ENCODE measurements at places on chromosomes 12 and 14.

DNA sequence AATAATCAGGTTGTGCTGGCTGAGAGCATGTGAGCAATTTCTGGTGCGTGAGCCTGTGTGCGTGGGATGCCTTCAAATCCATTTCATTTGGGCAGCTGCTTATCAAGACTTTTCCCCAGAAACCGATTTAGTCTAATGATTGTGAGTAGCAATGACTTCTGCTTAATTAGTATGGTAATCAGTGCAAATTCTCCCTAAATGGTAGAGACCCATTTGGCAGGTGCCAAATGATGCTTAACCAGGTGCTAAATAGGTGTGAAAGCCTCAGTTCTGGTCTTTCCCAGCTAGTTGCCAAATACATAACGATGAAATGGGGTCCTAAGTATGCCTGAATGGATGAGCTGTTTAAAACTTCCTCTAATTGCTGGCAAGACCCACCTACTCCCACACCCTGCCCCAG, 248.4 kb upstream of the CCDC196 start:
- no peak for DNase-seq

DNA sequence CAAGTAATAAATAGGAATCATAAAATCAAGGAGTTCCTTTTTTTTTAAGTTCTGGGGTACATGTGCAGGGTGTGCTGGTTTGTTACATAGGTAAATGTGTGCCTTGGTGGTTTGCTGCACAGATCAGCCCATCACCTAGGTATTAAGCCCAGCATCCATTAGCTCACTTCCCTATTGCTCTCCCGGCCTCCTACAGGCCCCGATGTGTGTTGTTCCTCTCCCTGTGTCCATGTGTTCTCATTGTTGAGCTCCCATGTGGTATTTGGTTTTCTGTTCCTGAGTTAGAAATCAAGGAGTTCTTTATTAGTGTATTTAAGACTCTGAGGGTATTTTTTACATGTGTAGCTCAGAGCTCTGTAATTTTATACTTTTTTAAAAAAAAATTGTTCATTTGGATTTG, 86.0 kb downstream of the SCFD1 start:
- no peak for DNase-seq

- no peak for DNase-seq
Measured at GRCh38 chr14:89618330-89618708, 201.3 kb upstream of the FOXN3 start.

DNA sequence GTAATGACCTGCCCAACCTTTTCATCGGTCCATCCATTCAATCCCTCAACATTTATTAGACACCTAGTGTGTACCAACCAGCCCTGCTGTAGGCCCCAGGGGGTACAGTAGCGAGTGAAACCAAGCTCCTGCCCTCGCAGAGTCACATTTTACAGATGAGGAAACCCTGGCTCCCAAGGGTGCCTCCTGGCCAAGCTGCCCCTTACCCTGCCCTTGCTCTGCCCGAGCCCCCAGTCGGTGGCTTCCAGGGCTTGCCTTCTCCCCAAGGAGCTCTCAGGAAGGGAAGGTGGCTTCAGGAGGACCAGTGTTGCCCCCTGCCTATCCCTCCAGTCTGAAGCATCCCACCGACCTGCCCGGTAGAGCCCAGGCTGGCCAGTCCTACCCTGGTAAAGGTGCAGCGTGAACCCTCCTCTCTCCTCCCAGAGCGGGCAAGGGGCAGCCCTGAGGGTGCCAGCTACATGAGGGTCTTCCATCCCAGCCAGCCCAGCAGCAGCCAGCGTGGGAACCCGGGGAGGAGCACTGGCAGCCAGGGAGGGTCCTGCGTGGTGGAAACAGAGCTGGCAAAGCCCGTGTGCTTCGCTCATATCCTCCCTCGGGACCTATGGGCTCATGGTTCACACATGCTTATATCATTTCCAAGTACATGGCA, 670 bp upstream of the BEGAIN start:
- DNase-seq, result no peak

DNA sequence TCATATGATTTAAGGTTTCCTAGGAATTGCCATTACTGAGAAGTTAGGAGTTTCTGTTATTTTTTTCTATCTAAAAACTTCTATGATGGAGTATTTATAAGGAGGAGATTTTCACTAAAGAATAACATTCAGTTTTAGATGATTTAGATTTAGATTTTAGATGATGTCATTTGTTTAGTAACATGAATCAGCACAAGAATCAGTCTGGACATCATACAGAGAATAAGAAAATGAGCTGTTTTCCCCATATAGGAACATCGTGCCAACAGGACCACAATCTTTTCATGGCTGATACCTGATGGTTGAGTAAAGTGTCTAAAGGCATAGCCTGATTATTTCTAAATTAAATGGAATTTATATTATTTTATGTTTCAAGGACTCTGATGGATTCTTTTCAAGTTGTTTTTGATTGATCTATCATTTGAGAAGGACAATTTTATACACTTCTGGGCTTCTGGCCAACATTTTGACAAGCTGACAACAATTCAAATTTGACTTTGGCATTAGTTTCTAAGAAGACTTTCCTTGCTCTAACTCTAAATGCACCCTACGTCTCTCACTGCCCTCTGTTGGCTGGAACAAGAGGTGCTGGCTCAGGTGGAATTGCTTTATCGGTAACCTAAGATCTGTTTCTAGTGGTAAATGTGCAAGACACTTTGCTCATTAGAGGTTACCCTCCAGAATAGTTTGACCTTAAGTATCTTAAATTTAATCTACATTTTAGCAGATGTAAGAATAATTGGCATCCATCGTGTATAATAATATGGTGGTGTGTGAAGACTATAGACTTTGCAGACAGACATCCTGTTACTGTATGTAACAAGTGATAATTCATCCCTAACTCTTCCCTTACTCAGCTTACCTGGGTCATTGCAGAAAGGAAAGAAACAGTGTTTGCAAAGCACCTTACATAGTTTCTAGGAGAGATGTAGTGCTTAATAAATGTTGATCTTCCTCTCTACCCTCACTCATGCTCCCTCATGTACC, 42.8 kb upstream of the CPSF6 start:
- DNase-seq, result no peak

DNA sequence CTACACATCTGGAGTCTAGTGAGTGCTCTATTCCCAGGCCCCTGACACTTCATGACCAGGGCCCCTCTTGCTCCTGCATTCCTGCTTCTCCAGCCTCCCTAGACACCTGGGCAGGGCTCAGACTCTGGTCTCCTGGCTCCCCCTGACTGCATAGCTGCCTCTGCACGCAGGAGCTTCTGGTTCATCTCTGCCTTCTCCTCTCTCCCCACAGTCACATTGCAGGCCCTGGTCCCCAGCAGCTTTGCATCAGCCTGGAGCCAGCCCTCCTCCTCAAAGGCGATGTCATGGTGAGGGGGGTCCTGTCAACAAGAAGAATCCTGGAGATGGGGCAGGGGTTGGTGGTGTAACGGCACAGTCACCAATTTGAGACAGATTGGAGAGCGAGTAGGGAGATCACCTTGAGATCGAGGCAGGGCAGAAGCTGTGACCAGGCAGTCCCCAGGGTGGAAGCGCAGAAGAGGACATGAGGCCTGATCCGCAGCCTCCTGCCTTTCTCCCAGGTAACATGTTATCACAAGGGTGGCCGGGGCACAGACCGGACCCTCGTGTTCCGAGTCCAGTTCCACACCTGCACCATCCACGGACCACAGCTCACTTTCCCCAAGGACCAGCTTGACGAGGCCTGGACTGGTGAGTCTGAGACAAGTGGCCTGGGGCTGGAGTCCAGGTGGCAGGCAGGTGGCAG, 8.1 kb downstream of the TNS2 start:
- no peak for DNase-seq

- DNase-seq, result no peak
Measured at GRCh38 chr14:103969961-103970360, 27.6 kb upstream of the RD3L start.

DNA sequence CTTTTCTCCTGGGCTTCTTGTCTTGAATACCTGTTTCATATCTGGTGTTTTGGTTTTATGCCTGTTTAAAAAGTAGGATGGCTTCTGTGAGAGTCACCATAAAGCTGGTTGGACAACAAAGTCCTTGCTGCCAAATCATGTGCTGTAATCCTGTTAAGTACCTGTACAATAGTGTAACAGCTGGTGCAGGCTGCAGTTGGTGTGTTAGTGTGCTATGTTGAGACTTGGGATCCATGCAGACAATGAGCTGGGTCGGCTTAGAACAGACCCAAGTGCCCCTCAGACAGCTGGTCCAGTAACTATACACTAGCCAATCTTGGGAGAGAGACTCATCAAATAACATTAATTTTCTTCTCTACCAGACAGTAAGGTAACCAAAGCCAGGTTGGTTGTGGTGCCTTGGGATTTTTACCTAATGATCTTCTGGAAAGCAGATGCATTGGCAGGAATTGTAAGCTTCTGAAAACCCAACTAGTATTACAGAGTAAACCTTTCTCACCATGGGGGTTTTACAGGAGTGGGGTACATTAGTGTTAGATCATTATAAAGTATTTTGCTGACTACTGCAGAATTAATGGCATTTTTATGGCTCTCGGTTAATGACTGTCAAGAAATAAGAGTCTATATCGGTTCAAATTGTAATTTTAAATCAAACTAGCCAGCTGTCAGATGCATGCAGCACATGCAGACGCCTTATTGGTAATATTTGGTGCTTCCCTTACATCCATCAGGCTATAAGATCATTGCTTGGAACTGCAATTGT, 231.2 kb downstream of the PDZRN4 start:
- no peak for DNase-seq

DNA sequence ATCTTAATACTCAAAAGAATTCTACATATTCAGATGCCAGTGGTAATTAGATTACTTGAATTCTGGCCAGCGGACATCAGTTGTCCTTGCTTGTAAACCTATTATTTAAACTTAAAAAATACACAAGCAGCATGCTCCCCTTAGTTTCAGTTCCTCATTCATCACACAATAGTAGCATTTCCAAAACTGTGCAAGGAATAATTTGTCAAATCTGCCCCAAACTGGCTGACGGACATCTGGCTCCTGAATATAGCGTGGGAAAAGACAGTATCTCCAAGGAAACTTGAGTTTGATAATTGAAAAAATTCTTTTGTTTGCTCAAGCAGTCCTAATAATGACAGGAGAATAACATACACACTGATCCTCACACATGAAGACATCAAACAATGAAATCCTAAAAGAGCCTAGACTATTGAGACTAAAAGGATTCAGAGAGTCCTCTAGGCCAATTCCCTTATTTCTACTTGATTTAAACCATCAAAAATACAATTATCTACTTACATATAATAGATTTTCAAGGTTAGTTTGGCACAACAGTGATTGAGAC, 90.4 kb downstream of the KIF21A start:
- DNase-seq, result no peak

DNA sequence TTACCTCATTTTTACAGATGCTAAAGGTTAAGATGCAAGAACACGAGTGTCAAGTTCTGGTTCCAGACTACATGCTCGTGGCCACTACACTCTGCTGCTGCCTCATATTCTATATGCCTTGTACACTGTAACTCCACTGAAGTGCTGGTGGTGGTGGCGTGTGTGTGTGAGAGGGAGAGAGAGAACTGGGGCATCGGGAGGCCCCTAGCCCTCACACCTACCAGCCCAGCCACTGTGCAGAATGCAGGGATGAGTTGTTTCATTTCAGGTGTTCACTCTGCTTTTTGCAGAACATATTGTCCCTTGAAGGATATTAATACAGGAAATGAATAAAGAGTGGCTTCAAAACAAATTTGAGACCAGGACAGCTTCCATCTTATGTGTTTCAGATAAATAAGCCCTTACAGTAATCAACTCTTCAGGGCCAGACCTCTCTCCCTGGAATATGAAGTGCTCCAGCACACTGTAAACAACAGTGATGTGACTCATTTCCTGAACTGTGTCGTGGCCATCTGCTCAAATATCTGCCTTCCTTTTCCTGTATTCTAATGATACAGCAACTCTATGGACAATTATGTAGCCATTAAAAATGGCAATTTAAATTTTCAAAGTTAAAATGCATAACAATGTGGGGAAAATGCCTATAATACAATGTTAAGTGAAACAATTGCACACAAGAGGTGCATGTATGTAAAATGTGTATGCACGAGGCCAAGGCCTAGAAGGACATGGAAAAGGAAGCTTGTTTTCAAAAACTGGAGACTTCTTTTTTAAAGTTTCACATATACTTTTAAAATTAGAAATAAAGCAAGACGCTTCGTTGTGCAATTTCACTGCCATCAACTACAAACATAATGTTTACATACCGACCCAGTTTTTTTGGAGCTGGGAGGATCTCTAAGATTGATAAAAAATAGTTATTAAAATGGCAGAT, 215.4 kb downstream of the PELI2 start:
- no peak for DNase-seq

GRCh38 chr12:122668268-122668667, 34.9 kb downstream of the HCAR2 start:
- no peak for DNase-seq

GRCh38 chr14:106586098-106586704, 1059.8 kb downstream of the TMEM121 start:
- no peak for DNase-seq

- peak; percentile 80 for DNase-seq
Measured at GRCh38 chr14:21557084-21557901, 22.6 kb downstream of the OR10G3 start.

GRCh38 chr12:56836317-56836716, 73.2 kb downstream of the HSD17B6 start:
- no peak for DNase-seq

- no peak for DNase-seq
Measured at GRCh38 chr14:70213721-70214282, 25.1 kb upstream of the SLC8A3 start.

DNA sequence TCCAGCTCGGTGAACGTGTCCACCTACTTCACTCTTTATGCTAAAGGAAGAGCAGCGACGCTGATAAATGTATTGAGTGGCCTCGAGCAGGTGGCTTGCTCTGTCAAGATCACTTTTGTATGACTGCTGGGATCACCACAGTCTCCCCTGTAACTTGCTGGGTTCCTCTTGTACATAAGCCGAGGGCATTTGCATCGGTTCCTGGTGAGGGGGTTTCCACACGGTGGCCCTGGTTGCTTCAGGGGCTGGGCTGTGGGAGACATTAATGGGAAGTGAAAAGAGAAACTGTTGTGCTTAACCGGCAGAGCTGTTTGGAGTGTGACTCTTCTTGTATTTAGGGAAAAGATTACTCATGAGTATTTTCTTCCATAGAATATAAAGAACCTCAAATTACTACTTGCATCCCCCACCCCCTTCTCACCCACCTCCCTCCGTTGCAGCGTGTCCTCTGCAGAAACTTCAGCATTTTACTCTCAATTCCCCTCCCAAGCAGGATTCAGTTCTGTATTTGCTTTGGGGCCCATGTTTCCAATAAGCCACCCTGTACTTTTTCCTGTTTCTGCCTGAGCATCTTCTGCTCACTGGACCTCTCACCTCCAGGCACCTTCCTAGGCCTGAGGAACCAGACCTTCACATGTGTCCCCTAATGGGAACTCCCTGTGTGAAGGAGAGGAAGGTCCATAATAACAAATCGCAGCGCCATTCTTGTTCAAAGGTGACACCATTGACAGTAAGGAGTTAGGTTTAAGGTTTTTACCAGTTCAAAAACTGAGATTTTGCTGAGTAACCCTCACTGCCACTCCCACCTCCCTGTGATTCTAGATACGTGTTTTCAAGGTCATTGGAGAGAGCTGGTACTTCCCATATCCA, 187.0 kb downstream of the ETV6 start:
- DNase-seq, result peak; percentile 10

GRCh38 chr12:39846971-39847650, 227.5 kb upstream of the ABCD2 start:
- DNase-seq, result no peak
